Activated CD4-positive, alpha-beta T cell treated with anti-CD3 and anti-CD28 coated beads, Interleukin-10, Interleukin-2, amounts not matched to agents 100 ng/mL and 50 ng/mL, durations not matched to agents 16 hours and 8 hours (primary cell): ENCODE measurements at places on chromosomes 4 and X.

GRCh38 chrX:10390187-10390586, 230.2 kb downstream of the MID1 start:
- DNase-seq = no peak

DNA sequence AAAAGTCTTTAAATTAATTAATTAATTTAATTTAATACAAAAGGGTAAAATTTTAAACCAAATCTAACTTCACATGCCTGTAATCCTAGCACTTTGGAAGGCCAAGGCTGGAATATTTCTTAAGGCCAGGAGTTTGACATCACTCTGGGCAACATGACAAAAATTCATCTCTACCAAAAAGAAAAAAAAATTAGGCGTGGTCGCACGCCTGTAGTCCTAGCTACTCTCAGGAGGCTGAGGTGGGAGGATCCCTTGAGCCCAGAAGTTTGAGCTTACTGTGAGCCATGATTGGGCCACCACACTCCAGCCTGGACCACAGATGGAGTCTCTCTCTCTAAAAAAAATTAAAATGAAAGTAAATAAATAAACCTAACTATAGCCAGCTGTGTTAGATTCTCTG, 39.2 kb upstream of the ANTXR2 start:
- DNase-seq = no peak

DNA sequence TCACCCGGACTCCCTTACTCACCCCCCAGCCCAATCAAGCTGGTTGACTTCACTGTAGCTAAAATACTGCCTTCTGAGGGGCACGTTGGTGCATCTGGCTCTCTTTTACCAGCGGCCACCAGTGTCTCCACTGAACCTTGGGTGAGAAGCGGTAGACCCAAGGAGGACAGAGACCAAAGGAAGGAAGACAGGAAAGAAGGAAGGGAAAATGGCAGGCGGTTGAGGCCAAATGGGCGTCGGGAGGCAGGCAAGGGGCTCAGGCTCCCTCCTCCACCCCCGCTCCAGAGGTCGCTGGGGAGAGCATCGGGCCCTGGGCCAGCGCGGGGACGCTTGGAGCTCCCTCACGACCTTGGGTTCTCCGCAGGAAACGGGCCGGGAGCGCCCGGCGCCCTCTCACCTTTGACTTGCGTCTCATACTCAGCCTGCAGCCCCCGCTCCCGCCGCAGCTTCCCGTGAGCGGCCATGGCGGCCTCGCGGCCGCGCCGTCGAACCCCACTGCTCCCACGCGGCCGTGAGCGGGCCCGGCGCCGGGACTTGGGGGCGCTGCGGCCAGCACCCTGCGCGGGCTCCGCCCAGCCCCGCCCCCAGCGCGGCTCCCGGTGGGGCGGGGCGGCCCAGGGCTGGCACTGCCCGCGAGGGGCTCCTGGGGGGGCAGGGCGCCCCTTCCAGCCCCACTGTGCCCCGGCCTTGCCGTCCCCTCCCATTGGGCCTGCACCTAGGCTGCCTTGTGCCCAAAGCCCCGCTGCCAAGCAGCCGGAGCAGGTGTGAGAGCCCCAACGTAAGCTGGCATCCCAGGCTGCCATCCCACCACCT, at the start of gene ARHGAP4:
Gene ARHGAP4, minus strand, starts transcription at position 526 of the 813 bp plus-strand sequence. Its CDS starts 62 bp downstream, at position 464.
- DNase-seq = peak; percentile 69

GRCh38 chr4:135050086-135050717, 848.6 kb upstream of the PABPC4L start:
- no peak for DNase-seq

DNA sequence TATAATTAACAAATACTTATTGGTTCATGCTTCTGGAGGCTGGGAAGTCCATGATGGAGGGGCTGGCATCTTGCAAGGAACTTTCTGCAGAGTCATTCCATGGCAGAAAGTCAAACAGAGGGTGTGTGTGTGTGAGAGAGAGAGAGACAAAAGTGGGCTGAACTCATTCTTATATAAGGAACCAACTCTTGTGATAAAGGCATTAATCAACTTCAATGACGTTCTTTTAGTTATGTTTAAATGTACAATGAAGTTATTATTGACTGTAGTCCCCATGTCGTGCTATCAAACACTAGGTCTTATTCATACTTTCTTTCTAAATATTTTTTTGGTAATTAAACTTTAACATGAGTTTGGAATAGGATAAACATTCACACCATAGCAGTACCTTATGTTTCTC, 1408.8 kb downstream of the STIM2 start:
- DNase-seq = no peak

DNA sequence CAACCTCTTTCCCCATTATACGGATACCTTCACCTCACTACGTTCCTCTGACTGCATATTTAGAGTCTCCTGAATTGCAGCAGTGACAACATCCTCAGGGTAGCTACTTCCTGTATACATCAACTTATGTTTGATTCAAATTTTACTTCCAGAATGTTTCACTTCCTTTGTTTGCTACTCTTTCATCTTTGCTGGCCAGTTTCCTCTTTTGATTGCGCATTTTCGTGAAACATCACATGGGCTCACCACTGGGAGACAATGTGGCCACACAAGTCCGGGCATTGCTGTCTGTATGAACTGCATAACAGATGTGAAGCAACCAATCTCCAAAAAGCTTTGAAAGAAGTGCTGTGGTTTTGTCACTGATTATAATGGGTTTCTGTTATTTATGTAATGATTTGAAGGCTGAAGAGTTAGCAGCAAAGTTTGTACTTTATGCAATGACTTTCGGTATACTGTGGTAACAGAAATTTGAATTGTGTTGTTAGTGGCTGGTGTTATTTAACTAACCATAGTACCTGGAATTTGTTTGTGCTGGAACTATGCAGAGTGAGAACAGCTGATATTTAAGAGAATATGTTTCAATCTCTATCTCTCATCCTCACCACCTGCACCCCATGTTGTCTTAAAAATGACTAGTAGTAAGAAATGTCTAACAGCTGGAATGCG, 7.4 kb downstream of the SNCA start:
- DNase-seq = peak; percentile 85

DNA sequence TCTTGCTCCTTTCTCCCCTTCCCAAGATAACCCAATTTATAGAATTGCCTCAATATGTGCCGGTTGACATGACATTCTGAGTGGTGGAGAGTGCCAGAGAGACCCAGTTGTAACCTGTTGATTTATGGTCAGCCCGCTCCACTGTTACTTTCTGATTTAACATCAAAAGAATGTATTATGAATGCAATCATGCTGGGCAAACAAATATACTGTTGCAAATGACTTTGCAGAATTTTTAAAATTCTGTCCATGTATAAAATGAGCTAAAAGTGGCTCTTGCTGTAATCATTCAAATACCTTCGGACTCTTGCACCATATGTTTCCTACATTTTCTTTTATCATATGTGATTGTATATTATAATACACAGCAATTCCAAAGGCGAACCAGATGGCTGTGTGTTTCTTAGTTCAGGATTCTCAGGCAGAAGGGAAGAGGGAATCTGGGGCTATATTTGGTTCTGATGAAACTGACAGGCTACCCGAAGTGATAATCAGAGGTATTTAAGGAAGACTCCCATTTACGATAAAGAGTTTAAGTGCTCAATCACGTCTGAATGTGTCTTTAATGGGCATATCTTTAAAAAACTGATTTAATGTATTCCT, 131.7 kb downstream of the CLCN4 start:
- DNase-seq = no peak
